Kidney capillary endothelial cell (primary cell): ENCODE measurements at places on chromosomes 16 and 17.

GRCh38 chr17:37744961-37745800, at the start of gene HNF1B:
Gene HNF1B (minus strand): TSS chr17:37745059. CDS start chr17:37744884, 175 bp downstream.
- DNase-seq, result no peak

DNA sequence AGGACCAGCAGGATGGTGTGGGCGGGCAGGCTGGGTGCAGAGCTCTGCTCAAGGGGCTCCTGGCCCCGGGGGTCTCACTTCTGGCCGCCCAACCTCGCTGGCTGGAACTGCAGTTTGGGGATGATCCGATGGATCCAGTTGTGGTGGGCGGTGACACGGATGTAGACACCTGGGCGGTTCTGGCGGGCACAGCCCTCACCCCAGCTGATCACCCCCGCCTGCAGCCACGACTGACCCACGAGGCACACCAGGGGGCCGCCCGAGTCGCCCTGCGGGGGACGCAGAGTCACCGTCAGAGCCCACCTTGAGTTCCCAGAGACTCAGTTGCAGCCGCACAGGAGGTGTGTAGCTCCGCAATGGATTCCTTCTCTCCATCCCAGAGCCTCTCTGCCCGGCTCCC, 7.5 kb downstream of the PRSS27 start:
- DNase-seq, result no peak

GRCh38 chr17:8746501-8747236, 2.0 kb upstream of the CCDC42 start:
- no peak for DNase-seq

DNA sequence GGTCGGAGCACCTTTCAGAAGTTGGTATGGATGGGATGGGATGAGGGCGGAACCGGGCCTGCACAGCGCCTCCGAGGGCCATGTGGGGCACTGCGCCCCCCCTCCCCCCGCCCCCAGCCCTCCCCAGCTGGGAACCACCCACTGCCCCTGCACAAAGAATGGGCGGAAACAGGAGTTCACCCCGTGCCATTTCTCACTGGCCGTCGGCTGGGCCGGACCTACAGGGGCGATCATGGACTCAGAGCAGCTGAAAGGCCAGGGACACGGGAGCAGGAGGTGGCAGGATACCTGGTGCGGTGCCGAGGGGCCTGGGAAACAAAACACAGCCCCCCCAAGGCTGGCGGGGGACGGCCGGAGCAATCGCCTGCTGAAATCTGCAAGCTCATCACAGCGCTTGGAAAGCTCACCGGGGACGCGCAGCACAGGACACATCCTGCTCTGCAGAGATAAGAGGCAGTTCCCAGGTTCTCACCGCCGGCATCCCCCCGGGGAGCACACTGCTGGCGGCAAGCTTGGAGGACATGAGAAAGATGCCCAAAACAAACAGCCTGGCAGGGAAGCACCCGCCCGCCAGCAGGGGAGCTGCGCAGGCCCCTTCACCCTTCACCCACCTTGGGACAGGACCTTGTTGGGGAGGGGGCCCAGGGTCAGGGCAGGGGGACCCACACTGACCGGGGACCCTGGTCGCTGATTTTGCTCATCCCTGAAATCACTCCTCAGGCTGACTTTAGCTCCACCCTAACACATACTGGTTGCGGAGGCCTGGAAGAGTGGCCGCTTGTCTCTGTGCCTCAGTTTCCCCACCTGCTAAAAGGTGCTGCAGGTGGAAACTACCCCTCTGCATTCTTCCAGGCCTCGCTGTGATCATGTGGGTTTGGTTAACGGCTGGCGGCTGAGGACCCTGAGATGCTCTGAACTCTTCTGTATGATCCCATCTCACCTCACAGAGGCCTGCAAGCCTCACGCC, 263.9 kb downstream of the C16orf95 start:
- DNase-seq, result no peak

GRCh38 chr16:89484923-89485679, 5.3 kb downstream of the ANKRD11 start:
- DNase-seq, result no peak

- DNase-seq, result peak; percentile 46
These were observed 441.9 kb downstream of the CDH13 start for GRCh38 chr16:83068686-83069085.

- DNase-seq, result no peak
These were observed 178.5 kb upstream of the RPL38 start for GRCh38 chr17:74024871-74025531.

GRCh38 chr16:10849736-10850477, 27.1 kb upstream of the CIITA start:
- DNase-seq, result no peak

GRCh38 chr17:77783991-77784820, 174.3 kb upstream of the TNRC6C start:
- DNase-seq, result no peak

- DNase-seq, result no peak
These were observed 7.4 kb downstream of the PRCD start for GRCh38 chr17:76547183-76547641.

GRCh38 chr17:81176666-81177065, 10.6 kb upstream of the AATK start:
- DNase-seq, result no peak

DNA sequence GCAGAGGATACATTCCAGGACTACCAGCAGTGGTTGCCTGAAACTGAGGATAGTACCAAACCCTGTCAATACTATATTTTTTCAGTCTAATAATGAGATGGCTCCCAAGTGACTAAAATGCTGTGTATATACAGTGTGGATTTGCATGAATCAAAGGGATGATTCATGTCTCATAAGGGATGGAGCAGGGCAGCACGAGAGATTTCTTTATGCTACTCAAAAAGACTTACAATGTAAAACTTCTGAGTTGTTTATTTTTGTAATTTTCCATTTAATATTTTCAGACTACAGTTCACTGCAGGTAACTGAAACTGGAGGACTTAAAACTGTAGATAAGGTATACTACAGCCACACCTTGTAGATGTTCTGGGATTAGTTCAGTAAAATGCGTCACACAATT, 674.7 kb upstream of the SALL1 start:
- no peak for DNase-seq

- no peak for DNase-seq
These were observed 26.6 kb downstream of the ITGB3 start for GRCh38 chr17:47280072-47280811.

- DNase-seq, result no peak
These were observed 155.0 kb upstream of the CACNG5 start for GRCh38 chr17:66679631-66680517.

DNA sequence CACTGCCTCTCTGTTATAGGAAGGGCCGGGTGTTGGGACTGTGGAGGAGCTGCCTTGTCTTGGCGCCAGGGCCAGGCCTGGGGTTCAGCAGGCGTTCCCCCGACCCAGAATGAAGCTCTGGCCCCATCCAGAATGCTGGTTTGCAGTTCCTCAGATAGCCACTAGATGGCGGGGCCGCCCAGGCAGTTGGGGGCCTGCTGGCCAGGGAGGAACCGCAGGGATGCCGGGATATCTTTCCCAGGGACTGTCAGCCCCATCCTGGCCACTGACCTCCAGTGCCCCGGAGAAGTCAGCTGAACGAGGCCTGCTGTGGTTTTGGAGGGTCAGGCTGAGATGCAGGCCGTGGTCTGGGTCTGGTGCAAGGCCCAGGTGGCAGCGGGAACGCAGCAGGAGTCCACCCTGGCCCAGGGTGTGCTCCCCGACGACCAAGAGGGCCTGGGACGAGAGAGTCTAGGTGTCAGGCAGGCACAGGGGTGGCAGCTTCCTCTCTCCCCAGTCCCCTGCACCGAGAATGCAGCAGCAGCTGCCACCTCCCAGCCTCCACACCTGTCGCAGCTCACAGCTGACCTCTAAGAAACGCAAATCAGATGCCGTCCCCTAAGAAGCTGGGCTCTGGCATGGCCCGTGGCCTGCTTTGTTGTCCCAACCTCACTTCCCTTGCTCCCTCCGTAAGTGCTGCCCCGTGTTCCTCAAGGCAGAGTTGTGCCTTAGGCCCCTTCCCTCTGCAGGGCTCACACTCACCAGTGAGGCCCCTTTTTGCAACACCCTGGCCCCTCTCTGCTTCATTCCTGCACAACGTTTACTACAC, 51.2 kb downstream of the RMI2 start:
- DNase-seq, result peak; percentile 60

DNA sequence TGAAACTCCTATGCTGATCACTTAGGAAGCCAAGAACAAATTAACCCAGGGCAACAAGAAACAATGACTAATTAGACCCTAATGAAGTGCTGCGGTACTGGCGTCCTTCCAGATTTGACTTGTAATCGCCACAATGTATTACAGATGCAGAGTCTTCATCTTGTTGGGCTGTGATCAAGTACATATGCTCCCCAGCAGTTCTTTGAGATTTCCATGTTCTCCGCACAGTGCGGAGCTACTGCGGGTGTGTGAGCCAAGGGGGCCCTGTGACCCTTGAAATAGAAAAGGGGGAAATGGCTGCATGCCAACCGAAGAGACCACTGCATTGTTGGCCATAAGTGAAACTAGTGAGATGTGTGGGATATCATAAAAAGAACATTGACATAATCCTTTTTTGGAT, 469.9 kb downstream of the MAF start:
- DNase-seq, result no peak

DNA sequence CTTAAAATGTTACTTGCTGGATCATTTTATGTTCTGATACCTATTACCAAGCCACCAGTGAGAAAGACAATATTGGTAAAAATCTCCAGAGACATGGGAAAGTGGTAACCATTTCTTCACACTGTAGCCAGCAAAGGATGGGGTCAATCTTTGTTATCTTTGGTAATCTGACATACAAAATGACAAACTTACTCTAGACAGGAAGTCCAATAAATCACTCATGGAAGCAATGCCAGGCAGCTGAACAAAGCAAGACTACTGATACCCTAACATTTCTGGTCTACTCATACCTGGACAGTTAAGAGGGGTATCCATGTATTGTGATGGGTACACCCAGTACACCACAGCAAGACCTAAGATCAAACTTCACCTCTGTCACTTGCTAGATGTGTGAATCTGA, 19.0 kb downstream of the GRB2 start:
- no peak for DNase-seq

DNA sequence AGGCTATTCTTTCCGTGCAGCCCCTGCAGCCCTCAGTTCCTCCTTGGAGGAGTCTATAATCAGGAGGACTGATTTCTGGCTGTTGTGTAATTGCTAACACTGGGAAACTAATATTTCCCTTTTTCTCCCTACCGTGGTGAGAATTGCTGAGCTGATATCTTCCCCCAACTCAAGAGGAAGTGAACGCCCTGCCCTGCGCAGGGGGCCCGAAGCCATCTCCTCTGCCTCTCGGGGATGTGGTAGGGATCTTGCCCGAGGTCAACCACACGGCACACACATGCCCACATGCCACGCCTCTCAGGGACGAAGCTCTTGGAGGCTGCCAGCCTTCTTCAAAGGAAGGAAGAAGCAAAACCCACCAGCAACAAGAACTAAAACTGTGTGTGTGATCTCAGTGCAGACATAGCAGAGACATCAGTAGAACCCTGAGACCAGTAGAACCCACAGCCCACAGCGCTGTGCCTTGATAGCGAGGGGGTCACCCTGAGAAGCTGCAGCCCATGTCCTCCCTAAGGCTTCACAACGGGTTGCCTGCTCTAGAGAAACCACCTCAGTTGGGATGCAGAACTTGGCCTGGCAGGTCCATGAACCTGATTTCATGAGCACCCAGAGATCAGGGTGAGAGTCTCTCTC, 8.9 kb upstream of the ULK2 start:
- no peak for DNase-seq
